ENCODE measurements at places on chromosomes 4 and X.

DNA sequence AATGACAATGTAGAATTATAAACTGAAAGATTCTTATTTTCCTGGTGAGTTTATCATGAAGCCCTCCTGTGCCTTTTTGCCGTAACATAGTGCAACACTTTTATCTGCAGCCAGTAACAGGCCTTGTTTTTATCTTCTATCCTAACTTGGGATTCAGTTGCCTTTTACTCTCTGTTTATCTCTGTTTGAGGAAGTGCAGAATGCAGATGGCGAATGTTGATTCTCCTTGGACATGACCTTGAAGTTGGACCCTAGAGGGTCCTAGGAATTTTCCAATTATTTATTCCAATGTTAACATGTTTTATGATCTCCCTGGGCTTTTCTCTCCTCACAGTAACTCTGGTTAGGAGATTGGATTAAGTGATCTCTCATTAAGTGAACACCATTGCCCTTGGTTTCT is 165.0 kb downstream of the FMR1NB start:
- DNase-seq: no peak

- DNase-seq: no peak
Observed at GRCh38 chr4:82776925-82777542, 21.6 kb downstream of the SCD5 start.

- DNase-seq: no peak
Observed at GRCh38 chr4:107351196-107351595, 315.1 kb upstream of the DKK2 start.

DNA sequence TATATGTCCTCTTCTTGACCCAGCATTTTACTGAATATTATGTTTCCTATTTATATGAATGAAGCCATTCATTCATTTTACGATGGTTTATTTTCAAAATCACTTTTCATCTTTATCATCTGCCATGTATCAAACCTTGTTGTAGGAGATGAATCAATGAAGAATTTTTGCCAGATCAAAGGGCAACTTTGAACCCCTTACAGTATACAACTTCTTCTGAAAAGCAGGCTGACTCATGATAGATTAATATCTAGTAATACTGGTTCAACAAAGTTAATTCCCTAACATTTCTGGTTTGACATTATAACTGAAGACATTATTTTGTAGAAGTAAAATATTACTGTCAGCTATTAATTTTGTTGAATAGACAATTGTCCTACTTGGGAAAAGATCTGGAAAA is 226.0 kb downstream of the RPA4 start:
- no peak for DNase-seq

DNA sequence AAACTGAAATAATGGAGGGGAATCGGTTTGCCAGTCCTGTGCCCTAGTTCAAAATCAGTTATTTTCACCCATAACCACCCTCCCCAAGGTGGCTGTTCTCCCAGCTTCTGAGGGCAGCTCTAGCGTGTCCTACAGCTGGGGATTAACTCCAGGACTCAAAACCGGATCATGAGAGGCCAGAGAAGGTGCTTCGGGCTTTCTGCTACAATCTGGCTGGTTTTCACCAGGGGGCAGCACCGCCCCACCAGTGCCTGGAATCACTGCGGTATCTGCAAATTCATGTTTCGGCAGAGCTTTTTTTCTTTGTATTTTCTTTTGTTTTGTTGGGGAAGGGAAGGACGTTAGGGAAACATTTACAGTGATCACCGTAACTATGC is 28.4 kb downstream of the PDHA1 start:
- peak; percentile 50 for DNase-seq
